Heart left ventricle (tissue), 16 donors: ENCODE measurements at places on chromosomes 11 and 22. TPM values are rescaled to one million over a fixed set of nuclear protein-coding genes. Genes with fewer than 3 reads are reported as not detected.

GRCh38 chr11:13140873-13141655 lies 131.9 kb downstream of the RASSF10 start:
- no peak for DNase-seq

- DNase-seq = no peak
Observed at GRCh38 chr11:64531906-64532312, 59.1 kb upstream of the SLC22A12 start.

GRCh38 chr11:9473408-9473807 lies 12.6 kb downstream of the ZNF143 start:
- no peak for DNase-seq

DNA sequence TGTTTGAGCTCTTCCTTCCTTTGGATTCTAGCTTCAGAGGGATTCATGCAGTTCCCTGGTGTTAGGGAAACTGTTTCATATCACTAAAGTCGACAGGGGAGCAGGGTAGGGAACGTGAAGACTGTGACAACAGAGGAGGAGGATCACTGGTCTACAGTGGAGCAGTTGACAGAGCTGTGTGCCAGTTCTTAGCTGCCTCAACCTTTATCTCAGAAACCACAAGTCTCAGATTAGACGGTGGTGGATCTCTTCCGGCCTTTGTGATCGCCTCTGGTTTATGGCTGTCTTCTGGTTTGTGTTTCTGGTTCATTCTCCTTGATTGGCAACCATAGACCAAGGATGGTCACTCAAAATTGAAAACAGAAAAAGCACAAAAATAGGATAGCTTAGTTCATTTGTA lies 538.9 kb upstream of the API5 start:
- DNase-seq = no peak

- peak; percentile 47 for DNase-seq
Observed at GRCh38 chr11:123478352-123478987, 48.4 kb downstream of the GRAMD1B start.

- no peak for DNase-seq
Observed at GRCh38 chr11:241634-242033, 4.9 kb downstream of the PSMD13 start.

Gene IRAG1
- 10.6 TPM for total RNA-seq
